ENCODE measurements at places on chromosomes 11 and 22.

- DNase-seq = no peak
Observed at GRCh38 chr11:12668166-12668565, 6.1 kb upstream of the TEAD1 start.

DNA sequence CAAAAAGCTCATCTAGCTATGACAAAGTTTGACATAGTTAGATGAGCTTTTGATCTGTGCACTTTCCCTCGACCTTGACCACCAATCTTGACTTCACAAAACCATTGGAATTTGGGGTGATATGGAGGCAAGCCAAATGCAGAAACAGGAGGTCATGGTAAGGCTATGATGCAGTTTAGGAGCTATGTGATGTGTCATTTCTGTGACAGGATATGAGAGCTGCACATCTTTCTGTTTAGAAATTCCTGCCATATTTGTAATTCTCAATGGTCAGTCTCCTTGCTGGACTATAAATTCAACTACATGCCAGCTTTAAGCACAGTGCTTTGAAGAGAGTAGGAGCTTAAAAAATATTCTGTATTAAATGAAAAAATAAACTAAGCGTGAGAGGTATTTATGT lies 12.9 kb downstream of the OR51B6 start:
- DNase-seq = no peak

GRCh38 chr11:117201658-117202305 lies 2.6 kb downstream of the TAGLN start:
- no peak for DNase-seq

GRCh38 chr11:128411812-128412211 lies 175.5 kb downstream of the ETS1 start:
- DNase-seq = no peak

- no peak for DNase-seq
Observed at GRCh38 chr11:93969925-93970922, 50.9 kb upstream of the HEPHL1 start.

- DNase-seq = no peak
Observed at GRCh38 chr11:44138286-44138685, 42.8 kb downstream of the EXT2 start.

GRCh38 chr11:128796270-128796669 lies 70.8 kb downstream of the KCNJ1 start:
- no peak for DNase-seq

DNA sequence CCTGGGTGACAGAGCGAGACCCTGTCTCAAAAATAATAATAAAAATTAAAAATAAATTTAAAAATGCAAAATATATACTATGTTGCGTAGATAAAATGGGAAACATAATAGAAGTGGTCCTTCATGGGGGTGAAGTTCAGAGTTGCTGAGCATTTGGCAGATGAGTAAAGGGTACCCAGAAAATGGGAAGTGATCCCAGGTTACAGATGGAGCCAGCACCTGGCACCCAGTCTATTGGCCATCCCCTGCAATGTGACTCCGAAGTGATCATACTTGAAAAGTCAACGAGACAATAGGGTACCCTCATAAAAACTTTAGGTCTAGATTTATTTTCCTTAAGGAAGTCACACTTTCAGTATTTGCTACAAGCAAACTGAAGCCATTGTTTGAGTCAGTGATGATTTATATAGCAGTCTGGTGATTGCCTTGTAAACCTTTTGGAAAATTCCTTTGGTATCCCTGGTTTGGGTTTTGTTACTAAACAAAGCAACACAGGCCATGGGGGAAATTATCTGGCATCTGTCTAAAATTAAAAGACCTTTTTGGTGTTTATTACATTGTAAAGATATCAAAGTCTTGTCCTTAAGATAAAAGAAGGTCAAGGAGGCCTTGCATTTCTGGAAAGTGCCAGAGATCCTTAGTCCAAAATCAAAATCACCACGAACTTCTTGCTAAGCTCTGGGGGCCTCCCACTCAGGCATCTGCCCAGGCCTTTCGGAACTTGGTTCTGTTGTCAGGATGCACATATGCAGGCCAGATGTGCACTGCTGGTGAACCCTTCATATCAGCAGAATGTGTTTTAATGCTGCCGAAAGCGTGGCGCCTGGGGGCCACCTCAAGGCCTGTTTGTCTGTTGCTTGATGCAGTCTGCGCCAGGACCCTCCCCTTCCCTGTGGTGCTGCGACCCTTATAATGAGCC lies 4.3 kb downstream of the SMARCB1 start:
- no peak for DNase-seq

DNA sequence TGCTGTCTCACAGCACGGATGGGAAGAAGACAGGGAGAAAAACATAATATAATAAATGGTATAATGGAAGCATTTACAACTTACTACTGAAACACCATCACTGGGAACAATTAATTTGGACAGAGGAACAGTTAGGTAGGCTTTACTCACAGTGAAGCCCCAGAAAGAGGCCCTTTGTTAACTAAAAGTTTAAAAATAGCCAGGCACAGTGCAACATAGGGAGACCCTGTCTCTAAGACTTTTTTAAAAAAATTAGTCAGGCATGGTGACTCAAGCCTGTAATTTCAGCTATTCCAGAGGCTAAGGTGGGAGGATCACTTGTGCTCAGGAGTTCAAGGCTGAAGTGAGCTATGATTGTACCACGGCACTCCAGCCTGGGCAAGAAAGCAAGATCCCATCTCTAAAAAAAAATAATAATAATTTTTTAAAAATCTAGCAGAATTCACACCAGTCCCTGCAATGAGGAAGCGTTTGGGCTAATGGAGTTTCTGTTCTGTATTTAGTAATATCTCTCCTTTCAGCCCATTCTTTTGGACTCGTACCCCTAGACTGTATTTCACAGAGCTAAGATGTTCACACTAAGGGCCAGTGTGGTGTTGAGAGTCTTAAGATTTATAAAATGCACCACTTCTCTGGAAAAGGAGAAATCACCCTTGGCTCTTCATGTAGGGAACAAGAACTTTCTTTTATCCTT lies 275.5 kb downstream of the SOX6 start:
- DNase-seq = no peak

- no peak for DNase-seq
Observed at GRCh38 chr11:5102246-5102645, 32.9 kb downstream of the OR52E1 start.

DNA sequence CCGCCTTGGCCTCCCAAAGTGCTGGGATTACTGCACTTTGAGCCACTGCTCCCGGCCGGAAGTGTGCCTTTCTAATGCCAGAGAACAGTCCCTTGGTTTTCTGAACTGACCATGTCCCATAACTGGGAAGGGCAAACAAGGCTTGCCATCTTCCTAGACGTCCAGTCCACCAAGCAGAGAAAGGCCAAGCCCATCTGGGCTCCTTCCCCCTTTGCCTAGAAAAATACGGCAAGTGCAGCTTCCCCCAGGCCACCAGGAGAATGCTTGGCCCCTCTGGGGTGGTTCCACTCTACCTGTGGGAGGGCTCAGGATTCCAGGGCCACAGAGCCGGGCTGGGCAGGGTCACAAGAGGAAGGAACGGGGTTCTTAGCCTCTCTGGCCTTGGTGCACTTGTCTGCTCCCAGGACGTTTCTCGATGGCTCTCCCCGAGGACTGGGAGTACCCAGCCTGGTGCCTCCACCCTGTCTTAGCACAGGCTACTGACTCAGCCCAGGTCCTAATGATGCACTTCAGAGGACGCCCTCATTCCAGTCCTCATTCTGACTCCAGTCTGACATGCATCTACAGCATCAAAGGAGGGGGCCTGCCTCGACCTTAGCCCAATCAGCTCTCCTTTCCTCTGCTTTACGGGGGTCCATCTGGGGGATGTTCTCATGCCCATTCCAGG lies 1.2 kb downstream of the USP2 start:
- DNase-seq = no peak

DNA sequence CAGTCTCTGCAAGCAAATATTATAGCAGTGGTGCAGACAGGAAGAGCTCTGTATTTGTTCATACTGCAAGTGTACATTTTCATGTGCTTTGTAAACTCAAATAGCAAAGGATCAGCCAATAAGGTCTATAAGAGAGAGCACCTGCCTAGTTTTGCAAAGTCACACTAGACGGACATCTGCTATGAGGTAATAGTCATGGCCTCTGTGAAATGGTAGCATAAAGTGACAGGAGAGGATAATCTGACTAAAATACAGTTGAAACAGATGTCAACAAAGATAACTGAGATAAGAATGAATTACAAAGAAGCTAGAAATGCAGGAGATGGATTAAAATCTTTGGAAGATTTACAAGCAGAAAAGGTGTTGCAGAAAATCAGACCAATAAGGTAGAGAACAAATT lies 70.6 kb upstream of the SPON1 start:
- DNase-seq = no peak

- DNase-seq = no peak
Observed at GRCh38 chr11:125275905-125276618, 111.5 kb downstream of the PKNOX2 start.

GRCh38 chr22:23182309-23183060 lies 2.2 kb downstream of the BCR start:
- DNase-seq = no peak

DNA sequence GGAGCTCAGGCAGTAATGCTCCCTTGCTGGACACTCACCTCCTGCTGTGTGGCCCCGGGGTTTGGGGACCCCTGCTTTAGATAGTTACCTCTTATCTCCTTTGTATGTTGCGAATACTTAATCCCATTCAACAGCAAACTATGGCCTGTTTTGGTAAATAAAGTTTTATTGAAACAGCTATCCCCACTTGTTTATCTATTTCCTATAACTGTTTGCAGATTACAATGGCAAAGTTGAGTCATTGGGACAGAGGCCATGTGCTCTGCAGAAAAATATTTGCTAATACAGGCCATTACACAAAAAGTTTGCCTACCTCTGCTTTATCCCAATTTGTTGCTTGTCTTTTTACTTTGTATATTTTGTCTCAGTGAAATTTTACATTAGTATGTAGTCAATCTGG lies 68.4 kb downstream of the CACNA1I start:
- DNase-seq = no peak

DNA sequence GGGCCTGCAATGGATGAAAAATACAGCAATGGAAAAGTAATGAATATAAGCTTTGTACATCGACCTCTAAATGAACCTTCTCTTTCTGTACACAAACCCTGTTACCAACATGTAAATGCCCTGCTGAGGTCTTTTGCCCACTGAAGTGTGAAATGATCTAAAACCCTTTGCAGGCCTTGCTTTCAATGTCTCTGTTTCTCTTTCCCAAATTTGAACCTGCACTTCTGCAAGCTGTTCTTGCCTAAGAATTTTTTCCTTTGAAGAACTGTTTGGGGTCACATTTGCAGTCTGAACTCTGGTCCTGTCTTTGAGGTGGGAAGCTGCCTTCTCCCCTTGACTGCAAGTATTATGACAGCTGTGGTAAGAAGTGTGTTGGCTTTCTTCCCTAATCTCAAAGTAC lies 1237.1 kb downstream of the FAM181B start:
- DNase-seq = no peak

- DNase-seq = no peak
Observed at GRCh38 chr11:256952-257737, 20.4 kb downstream of the PSMD13 start.

GRCh38 chr22:39090426-39091064 lies 6.5 kb upstream of the APOBEC3H start:
- DNase-seq = no peak

GRCh38 chr22:23107487-23108248 lies 34.1 kb downstream of the RSPH14 start:
- DNase-seq = no peak

DNA sequence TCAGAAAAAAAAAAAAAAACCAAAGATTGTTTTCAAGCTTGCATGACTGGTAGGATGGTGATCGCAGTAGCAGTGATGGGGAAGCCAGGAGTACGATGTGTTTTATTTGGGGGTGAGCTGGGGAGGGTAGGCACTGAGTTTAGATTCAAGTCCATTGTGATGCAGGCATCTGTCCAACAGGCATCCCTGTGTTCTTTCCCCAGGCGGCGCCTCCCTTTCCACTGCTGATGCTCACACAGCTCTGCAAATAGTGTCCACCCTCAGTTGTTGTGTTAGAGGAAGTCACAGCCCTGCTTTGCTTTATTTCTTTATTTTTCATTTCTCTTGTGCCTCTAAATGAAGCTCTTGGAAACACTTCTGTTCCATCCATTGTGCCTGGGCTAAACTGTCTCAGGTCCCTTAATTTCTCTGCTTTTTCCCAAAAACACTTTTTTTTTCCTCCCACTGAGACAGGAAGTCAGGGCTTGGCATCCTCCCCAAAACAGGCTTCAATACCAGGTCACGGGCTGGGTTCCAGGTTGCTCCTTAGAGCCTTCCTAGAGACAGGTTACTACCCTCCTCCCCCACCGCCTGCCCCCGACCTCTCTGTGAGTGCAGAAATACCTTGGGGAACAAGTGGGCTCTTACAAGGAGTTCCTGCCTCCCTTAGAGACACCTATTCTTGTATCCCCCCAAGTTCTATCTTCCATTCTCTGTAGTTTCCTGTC lies 38.6 kb upstream of the HSPA8 start:
- no peak for DNase-seq

DNA sequence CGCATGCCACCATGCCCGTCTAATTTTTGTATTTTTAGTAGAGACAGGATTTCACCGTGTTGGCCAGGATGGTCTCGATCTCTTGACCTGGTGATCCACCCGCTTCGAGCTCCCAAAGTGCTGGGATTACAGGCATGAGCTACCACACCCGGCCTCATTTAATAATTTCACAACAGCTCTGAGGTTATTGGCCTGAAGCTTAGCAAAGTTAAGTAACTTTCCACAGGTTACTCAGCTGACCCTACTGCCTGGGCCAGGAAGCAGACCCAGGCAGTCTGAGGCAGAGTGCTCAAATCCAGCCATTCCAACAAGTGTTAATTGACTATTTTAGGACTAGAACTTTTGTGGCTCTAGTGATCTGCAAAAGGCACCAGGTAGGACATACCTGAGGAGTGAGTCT lies 52.2 kb upstream of the L3MBTL2 start:
- no peak for DNase-seq
